PC-3 (cell line): ENCODE measurements at places on chromosomes 7 and 10. TPM values are rescaled to one million over a fixed set of nuclear protein-coding genes. Genes with fewer than 3 reads are reported as not detected.

DNA sequence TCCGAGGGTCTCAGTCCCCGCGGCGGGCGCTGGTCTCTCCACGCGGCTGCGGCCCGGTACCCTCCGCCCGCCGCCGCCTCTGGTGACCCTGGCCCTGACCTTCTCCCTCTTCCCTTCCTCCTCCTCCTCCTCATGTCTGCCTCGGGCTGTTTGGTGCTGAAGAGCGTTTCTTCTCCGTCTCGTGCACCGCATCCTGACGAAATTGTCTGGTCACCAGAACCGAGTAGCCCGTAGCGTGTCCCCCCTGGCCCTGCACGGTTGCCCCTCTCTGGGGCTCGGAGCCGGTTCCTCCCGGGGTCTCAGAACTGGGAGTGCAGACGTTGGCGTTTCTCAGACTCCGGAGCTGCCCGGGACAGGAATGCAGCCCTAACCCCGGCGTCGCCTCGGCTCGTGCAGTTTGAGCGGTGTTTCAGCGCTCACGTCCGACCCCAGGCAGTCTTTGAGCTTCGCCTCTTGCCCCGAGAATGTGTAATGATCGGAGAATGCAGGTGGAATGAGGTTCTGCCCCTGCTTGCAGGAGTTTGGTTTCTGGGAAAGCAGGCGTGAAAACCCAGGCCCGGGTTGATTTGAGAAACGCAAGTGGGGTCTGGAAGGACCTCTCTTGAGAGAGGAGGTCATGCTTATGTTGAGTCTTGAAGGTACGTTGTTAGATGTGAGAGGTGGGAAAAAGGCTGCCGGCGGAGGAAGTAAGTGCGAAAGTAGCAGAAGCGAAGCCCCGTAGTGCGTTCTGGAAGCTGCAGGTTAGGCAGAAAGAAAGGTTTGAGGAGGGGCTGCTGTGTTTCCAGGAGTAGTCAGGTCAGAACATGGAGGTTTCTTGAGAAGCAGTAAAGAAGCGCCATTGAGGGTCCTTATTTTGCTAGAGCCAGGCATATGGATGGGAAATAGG lies 743 bp downstream of the RBM17 start:
- DNase-seq = peak; percentile 23
- H3K27me3 ChIP-seq = no peaks in the 10 kb centered on the region
- H3K36me3 ChIP-seq = no peaks in the 10 kb centered on the region; the same call in 1 of the 2 replicates
- peaks cover 5% of the 10 kb centered on the region for H3K4me1 ChIP-seq
- no peak overlapping the region for H3K27ac ChIP-seq

GRCh38 chr10:69506834-69507713 lies 55.8 kb downstream of the TSPAN15 start:
- peak; percentile 85 for DNase-seq
- peaks cover 19% of the 10 kb centered on the region for H3K4me1 ChIP-seq
- H3K36me3 ChIP-seq = peaks cover 29% of the 10 kb centered on the region; the same call in 1 of the 2 replicates
- no peaks in the 10 kb centered on the region for H3K27me3 ChIP-seq

DNA sequence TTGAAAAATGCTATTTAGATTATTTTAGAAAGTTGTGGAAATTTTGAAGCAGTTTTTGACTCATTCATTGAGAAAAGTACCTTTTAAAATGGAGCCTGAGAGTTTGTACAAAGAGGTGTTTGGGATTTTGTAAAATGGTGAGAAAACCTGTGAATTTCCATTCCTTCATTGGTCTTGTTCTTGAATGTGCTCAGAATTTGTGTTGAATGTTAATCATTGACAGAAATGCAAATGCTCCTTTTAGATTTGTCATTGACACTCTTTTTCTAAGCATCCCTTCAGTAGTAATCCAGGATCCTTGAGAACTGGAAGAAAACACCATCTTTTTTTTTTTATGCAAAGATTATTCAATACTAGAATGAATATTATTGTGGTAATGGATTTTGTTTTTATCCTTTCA lies 74.8 kb downstream of the LCOR start:
- no peak overlapping the region for H3K27ac ChIP-seq
- no peak for DNase-seq
- H3K27me3 ChIP-seq = no peaks in the 10 kb centered on the region
- H3K4me3 ChIP-seq = no peak overlapping the region
- H3K4me1 ChIP-seq = peaks cover 38% of the 10 kb centered on the region

GRCh38 chr7:134284952-134285351 lies 31.8 kb downstream of the SLC35B4 start:
- H3K4me1 ChIP-seq = peaks cover under 1% of the 10 kb centered on the region; the same call in 1 of the 2 replicates
- DNase-seq = no peak
- no peak overlapping the region for H3K27ac ChIP-seq
- peaks cover 9% of the 10 kb centered on the region for H3K27me3 ChIP-seq

DNA sequence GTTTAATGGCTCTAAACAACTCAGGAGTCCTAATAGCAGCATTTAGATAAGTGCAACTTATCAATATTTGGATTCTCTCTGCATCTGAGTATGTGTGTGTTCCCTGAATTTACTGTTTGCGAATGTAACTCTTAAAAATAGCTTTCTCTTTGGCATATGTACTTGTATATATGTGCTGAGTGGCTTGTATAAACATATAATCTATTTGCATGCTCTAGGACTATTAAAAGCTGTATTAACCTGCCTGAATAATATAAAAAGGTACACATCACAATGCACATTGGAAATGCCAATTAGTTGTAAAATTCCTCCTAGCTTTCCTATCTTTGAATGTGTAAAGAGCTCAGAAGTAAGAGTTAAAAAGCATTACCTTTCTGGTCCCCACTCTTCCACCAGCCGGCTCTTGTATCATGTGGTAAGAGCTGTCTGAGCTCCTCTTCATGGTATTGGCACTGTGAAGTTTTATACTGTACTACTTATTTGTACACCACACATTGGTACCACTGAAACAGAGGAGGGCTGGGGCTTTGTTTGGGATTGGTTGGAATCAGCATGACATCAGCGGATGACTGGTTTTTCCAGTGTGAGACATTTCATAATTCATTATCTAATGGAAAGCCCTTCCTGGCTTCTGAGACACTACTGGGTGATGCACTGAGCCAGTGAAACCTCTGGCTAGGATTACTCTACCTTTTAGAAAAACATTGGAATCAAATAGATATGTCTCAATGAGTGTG lies at the start of gene INHBA:
TSS of gene INHBA (minus strand) at position 456 of the 737 bp plus-strand sequence. CDS start 2,716 bp downstream, outside the sequence.
- H3K36me3 ChIP-seq = peaks cover 26% of the 10 kb centered on the region
- H3K4me1 ChIP-seq = peaks cover 41% of the 10 kb centered on the region
- H3K4me3 ChIP-seq = peak within 1 kb of the TSS; percentile 95
- peak within 1 kb of the TSS; percentile 94 for H3K27ac ChIP-seq
- DNase-seq = peak; percentile 96
- no peaks in the 10 kb centered on the region for H3K27me3 ChIP-seq

DNA sequence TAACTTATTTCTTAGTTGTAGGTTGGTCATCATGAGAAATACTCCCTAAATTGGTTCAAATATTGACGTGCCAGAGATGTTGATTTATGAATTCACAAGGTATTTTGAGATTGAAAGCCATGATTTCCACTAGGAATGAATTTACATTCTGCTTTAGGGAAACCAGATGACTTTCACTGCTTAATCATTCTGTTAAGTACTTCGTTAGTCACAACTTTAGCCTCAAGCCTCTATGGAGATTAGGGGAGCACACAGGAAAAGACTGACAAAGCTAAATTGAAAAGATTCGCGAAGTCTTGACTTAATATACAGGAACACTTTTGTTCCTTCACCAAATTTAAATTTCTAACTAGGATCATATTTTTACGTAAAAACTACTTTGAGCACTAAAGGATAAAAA lies 250.4 kb upstream of the CACNA2D1 start:
- peaks cover 6% of the 10 kb centered on the region; the same call in 1 of the 2 replicates for H3K36me3 ChIP-seq
- H3K27me3 ChIP-seq = no peaks in the 10 kb centered on the region
- H3K27ac ChIP-seq = no peak overlapping the region
- no peak overlapping the region for H3K4me3 ChIP-seq
- DNase-seq = no peak
- H3K4me1 ChIP-seq = no peaks in the 10 kb centered on the region

GRCh38 chr10:36621346-36621745 lies 504.1 kb upstream of the ANKRD30A start:
- H3K4me1 ChIP-seq = peaks cover 14% of the 10 kb centered on the region
- no peak overlapping the region for H3K4me3 ChIP-seq
- no peak overlapping the region for H3K27ac ChIP-seq

DNA sequence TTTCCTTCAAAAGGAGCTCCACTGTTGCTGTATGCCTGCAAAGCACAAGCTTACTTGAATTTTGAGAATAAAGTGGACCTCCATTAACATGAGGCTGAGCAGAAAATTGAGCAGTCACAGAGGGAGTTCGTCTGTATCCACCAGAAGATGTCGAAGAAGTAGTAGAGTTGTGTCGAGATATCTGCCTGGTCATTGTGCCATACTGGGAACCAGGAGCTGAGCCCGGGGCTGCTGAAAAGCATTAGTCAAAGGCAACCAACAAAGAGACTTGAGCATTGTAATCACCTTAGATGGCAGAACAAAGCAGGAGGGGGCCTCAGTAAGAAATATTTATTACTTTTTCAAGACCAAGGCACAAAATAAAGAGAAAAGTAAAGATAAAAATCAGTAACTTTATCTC lies 61.5 kb downstream of the PDSS1 start:
- DNase-seq = no peak
- no peaks in the 10 kb centered on the region for H3K27me3 ChIP-seq
- H3K4me1 ChIP-seq = peaks cover 12% of the 10 kb centered on the region

Gene PIK3AP1
- 3.7 and 4.7 TPM in 2 replicates for total RNA-seq
